ENCODE measurements at places on chromosomes 13 and 19. TPM values are rescaled to one million over a fixed set of nuclear protein-coding genes. Genes with fewer than 3 reads are reported as not detected.

DNA sequence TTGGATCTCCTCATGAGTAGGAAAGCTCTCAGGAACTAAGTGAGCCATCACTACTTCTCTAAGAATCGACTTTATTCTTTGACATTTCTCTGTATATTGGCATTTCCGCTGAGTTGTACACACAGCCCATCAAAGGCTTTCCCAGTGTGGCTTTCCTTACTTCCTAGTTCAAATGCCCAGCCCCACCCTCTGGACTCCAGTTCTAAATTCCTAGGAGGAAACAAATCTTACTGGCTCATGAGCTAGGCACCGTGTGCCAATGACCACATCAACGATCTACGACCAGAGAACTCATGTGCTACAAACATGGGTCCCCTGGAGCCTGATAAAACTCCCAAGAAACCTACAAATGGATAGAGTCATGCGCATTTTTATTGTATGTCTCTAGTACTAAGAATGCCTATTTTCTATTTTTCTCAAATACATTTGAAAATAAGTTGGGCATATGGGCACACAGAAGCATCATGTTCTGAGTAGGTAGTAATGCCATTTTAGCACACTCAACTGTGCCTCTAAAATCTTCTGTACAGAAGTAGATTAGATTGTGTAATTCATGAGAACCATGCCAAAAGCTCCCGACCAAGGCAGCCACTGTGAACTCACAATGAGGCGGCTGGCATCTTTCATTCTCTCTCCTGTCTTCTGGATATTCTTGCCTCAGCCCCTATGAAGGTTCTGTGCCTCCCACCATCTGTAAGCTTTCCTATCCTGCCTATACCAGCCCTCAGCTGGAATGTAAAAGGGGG lies 10.5 kb upstream of the RAP2A start:
- no peak overlapping the region for H3K27ac ChIP-seq
- no peak for DNase-seq
- H3K36me3 ChIP-seq, result no peaks in the 10 kb centered on the region
- H3K4me1 ChIP-seq, result no peaks in the 10 kb centered on the region
- no peaks in the 10 kb centered on the region for H3K27me3 ChIP-seq
- H3K4me3 ChIP-seq, result no peak overlapping the region

- H3K4me3 ChIP-seq, result peak overlapping the region; percentile 84
- no peak for DNase-seq
- peak overlapping the region; percentile 98 for H3K27ac ChIP-seq
- H3K36me3 ChIP-seq, result peaks cover 6% of the 10 kb centered on the region
- H3K27me3 ChIP-seq, result peaks cover 8% of the 10 kb centered on the region
Observed at GRCh38 chr13:50125304-50125553, 110.0 kb downstream of the KCNRG start.

DNA sequence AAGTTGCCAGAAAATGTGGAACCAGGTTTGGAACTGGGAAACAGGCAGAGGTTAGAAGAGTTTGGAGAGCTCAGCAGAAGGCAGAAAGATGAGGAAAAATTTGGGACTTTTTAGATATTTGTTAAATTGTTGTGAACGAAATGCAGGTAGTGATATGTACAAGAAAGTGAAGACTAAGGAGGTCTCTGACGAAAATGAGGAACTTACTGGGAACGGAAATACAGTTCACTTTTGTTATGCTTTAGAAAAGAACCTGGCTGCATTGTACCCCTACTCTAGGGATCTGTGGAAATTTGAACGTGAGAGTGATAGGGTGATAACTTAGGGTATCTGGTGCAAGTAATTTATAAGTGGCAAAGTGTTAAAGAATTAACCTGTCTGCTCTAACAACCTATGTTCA lies 632.4 kb downstream of the SLITRK5 start:
- no peaks in the 10 kb centered on the region for H3K36me3 ChIP-seq
- H3K27me3 ChIP-seq, result no peaks in the 10 kb centered on the region
- no peak overlapping the region for H3K4me3 ChIP-seq
- H3K4me1 ChIP-seq, result no peaks in the 10 kb centered on the region
- H3K27ac ChIP-seq, result no peak overlapping the region

- no peaks in the 10 kb centered on the region for H3K4me1 ChIP-seq
- no peaks in the 10 kb centered on the region for H3K27me3 ChIP-seq
- no peak overlapping the region for H3K4me3 ChIP-seq
- no peak overlapping the region for H3K27ac ChIP-seq
- no peaks in the 10 kb centered on the region for H3K36me3 ChIP-seq
Observed at GRCh38 chr13:85995788-85996418, 196.7 kb upstream of the SLITRK6 start.

DNA sequence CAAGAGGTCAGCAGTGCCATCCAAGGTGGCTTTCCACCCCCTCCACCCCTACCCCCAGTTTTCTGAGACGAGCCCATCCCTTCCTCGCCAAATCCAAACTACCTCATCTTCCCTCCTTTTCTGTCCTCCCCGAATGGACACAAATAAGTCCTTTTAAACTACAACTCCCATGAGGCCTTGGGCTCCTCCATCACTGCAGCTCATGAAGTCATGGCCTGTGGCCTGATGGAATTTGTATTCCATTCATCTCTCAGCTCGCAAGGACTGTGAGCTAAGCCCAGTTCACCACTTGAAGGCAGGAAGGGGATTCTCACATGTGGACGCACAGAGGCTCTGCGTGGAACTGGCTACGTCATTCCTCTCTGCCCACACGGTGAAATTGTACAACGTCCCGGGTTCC lies 12.5 kb downstream of the PTPRH start:
- no peaks in the 10 kb centered on the region for H3K27me3 ChIP-seq
- no peak overlapping the region for H3K4me3 ChIP-seq
- H3K36me3 ChIP-seq, result no peaks in the 10 kb centered on the region

- no peaks in the 10 kb centered on the region for H3K36me3 ChIP-seq
- no peak overlapping the region for H3K4me3 ChIP-seq
- no peaks in the 10 kb centered on the region for H3K27me3 ChIP-seq
- DNase-seq, result no peak
- H3K4me1 ChIP-seq, result no peaks in the 10 kb centered on the region
Observed at GRCh38 chr19:18762125-18763023, 28.7 kb downstream of the COMP start.

GRCh38 chr13:87607266-87607665 lies 63.9 kb upstream of the SLITRK5 start:
- DNase-seq, result no peak
- H3K27ac ChIP-seq, result no peak overlapping the region
- H3K27me3 ChIP-seq, result no peaks in the 10 kb centered on the region
- H3K4me1 ChIP-seq, result no peaks in the 10 kb centered on the region

GRCh38 chr13:20451397-20451796 lies 74.3 kb downstream of the CRYL1 start:
- DNase-seq, result peak; percentile 11
- no peak overlapping the region for H3K27ac ChIP-seq
- H3K4me3 ChIP-seq, result no peak overlapping the region
- no peaks in the 10 kb centered on the region for H3K36me3 ChIP-seq
- H3K4me1 ChIP-seq, result peaks cover 12% of the 10 kb centered on the region

GRCh38 chr13:110047496-110047895 lies 259.5 kb downstream of the COL4A1 start:
- H3K4me3 ChIP-seq, result no peak overlapping the region
- no peaks in the 10 kb centered on the region for H3K27me3 ChIP-seq
- no peak overlapping the region for H3K27ac ChIP-seq

- no peak overlapping the region for H3K4me3 ChIP-seq
- no peaks in the 10 kb centered on the region for H3K36me3 ChIP-seq
- peaks cover 17% of the 10 kb centered on the region for H3K4me1 ChIP-seq
- no peaks in the 10 kb centered on the region for H3K27me3 ChIP-seq
- no peak for DNase-seq
Observed at GRCh38 chr19:38743394-38744297, 628 bp downstream of the CAPN12 start.

DNA sequence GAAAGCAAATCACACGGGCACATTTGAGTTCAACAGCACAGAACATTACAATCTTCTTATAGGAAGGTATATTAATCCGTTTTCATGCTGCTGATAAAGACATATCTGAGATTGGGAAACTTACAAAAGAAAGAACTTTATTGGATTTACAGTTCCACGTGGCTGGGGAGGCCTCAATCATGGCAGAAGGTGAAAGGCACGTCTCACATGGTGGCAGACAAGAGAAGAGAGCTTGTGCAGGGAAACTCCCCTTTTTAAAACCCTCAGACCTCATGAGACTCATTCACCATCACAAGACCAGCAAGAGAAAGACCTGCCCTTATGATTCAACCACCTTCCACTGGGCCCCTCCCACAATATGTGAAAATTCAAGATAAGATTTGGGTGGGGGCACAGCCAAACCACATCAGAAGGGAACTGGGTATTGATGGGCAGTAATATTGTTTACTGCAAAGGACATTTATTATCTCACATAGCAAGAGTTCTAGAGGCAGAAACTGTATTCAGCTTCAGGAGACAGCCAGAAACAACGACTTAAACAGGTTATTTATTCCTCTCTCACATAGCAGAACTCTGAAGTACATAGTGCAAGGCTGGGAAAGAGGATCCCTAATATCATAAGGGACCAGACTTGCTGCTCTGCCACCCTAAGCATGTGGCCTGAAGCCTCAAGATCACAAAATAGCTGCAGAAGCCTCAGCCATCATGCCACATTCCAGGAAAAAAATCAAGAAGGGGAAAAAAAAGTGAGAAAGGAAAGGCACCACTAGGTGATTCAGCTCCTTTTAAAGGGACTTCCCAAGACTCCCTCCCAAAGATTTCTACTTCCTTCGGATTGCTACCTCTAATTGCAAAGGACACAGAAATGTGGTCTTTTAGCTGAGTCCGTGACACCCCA lies 23.1 kb downstream of the FXYD5 start:
- DNase-seq, result no peak
- no peaks in the 10 kb centered on the region for H3K27me3 ChIP-seq
- peaks cover 32% of the 10 kb centered on the region for H3K4me1 ChIP-seq
- H3K27ac ChIP-seq, result no peak overlapping the region

DNA sequence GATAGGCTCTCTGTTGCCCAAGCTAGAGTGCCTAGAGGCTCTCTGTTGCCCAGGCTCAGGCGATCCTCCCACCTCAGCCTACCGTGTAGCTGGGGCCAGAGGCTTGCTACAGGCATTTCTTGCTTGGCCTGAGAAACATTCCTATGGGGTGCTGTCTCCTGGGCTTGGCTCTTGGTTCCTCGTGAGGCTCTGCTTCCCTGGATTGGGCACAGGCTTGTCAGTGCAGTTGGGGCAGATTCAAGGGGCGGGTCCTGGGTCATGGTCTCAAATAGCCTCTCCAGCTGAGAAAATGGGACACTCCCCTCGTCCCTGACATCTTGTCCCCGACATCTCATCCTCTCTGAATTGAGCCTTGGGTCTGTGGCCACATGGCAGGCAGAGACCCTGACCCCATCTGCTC lies 4.9 kb downstream of the TSSK6 start:
- peaks cover 9% of the 10 kb centered on the region for H3K4me1 ChIP-seq
- H3K27ac ChIP-seq, result no peak overlapping the region
- peaks cover 12% of the 10 kb centered on the region for H3K36me3 ChIP-seq
- H3K4me3 ChIP-seq, result no peak overlapping the region
- no peaks in the 10 kb centered on the region for H3K27me3 ChIP-seq

GRCh38 chr13:41833201-41833600 lies 127.7 kb downstream of the VWA8 start:
- H3K4me1 ChIP-seq, result no peaks in the 10 kb centered on the region
- H3K36me3 ChIP-seq, result peaks cover 9% of the 10 kb centered on the region
- no peak overlapping the region for H3K4me3 ChIP-seq
- H3K27me3 ChIP-seq, result no peaks in the 10 kb centered on the region
- no peak overlapping the region for H3K27ac ChIP-seq

DNA sequence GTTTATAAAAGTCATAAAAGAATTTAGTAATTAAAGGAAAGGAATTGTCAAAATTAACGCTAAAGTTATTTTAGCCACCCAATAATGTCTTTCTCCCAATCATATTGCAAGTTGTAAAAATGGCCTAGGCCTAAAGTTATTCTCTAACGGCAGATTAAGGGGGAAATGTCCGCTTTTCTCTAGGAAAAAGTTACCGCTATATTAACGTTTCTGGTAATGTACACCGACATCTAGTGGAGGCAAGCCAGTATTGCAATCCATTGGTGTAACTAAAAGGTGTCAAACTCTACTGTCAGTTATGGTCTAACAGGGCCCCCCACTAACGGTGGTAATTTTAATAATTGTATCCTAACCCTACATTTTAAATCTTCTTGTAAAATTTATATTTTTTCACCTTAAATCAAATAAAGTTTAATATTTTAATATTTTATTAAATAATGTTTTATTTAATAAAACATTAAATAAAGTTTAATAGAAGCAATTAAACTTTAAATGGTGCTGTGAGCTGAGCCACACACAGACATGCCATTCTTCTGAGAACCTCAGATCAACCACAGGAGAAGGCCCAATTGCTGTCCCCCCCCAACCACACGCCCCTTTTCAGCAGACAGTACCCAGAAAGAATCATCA lies 35.9 kb upstream of the ZSCAN5A start:
- no peaks in the 10 kb centered on the region for H3K27me3 ChIP-seq
- H3K27ac ChIP-seq, result no peak overlapping the region
- H3K4me3 ChIP-seq, result no peak overlapping the region
- H3K36me3 ChIP-seq, result no peaks in the 10 kb centered on the region
- H3K4me1 ChIP-seq, result no peaks in the 10 kb centered on the region

DNA sequence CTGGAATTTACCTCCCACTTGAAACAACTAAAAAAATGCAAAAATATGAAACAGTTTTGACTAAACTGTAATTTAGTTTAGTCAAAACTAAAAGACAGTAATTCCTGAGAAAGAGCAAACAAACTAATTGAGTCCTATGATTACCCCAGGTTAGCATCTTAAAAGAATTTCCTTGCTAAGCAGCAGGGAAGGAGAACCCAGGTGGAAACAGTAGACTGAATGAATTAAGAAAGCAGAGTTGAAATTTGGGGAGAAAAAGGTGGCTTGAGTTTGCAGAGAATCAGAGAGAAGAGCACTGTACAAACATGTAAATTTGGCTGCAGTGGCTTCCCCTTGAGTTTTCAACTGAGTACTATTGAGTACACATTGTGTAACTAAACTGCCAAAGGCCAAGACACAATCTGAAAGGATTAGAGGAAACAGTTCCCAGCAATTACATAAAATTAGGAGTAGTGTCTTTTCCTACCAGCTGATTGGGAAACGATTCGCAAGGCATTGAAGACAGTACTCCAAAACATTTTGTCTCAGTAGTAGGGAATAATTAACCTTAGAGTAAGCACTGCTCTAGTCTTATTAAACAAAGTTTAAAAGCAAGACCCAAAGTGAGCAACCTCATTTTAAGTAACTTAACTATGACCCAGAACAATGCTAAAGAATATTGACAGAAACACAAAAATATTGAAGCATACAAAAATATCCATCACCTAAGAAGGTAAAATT lies 820.5 kb downstream of the DACH1 start:
- H3K4me3 ChIP-seq, result no peak overlapping the region
- no peaks in the 10 kb centered on the region for H3K27me3 ChIP-seq
- H3K36me3 ChIP-seq, result no peaks in the 10 kb centered on the region
- no peak overlapping the region for H3K27ac ChIP-seq
- no peak for DNase-seq

The DZIP1 gene
- not detected for total RNA-seq

The GPC5 gene
- total RNA-seq, result not detected

The TEX26 gene
- total RNA-seq, result not detected

The HSH2D gene
- total RNA-seq, result 17.8 TPM

The C13orf46 gene
- 13.9 TPM for total RNA-seq

The FREM2 gene
- not detected for total RNA-seq

The PALM gene
- not detected for total RNA-seq

The BCAM gene
- total RNA-seq, result not detected

The ZNF382 gene
- total RNA-seq, result 21.1 TPM

The ATP4B gene
- not detected for total RNA-seq

The PRRG2 gene
- 1.7 TPM for total RNA-seq

The CRB3 gene
- total RNA-seq, result 4.2 TPM

Data from CD4-positive, alpha-beta memory T cell (primary cell).